ENCODE measurements at places on chromosomes 4 and X.

- no peak for DNase-seq
These were observed 122.9 kb downstream of the LDB2 start for GRCh38 chr4:16775411-16776154.

DNA sequence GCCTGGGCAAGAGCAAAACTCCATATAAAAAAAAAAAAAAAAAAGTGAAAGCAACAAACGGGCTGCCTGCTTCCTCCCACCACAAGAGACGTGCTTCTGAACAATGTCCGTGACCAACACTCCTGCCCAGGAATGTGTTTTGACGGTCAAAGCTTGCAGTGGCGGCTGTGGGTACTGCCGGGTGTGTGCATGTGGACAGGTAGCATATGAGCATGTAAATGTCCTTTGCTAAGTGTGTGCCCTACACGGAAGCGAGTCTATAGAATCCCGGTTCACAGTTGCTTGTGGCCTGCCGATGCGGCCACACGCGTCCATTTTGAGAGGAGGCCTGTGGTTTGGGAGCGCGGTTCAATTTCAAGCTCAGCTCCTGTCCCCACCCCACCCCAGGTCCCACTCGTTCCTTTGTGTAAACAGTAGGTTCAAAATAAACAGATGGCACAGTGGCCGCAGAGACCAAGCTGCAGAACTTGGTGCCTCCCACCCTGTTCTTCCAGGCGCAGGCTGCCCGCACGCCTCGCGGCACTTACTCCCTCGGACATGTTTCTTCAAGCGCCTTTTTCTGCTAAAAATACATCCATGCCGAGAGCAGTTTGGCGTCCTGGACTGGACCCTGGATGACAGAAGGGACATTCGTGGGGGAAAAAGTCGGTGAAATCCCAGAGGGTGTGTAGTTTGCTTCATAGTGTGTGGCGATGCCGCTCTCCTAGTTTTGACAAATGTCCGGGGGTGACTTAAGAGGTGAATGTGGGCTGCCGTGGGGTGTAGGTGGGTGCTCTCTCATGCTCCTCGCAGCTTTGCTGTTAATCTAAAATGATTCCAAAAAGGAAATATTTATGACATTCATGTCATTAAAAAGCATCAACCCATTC is 11.5 kb upstream of the NKX1-1 start:
- DNase-seq = no peak

DNA sequence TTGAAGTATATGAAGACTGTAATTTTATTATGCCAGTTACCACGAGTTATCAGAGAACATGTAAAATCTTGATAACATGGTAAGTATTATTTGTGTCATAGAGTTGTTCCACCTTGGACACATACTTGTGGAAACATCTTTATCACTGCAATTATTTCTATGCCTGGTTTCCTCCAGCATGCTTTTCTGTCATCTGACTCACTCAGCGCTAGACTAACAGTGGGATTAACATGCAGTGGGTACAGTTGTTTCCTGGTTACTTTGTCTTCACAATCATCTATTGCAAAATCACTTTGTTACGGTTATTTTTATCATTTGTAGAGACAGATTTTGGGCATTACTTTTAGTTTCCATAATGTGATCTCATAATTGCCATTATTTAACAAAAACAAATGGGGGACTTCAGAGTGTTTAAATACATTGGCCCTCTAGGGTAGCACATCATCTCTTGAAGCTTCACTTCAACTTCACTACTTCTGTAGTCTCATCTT is at the start of gene STATH:
STATH (plus strand) TSS at position 441 of the 491 bp plus-strand sequence. CDS start 2,472 bp downstream, outside the sequence.
- no peak for DNase-seq

- peak; percentile 1 for DNase-seq
These were observed 38.9 kb downstream of the WDR1 start for GRCh38 chr4:10077483-10078335.

GRCh38 chr4:7868892-7869471 is 70.7 kb downstream of the AFAP1 start:
- no peak for DNase-seq

GRCh38 chrX:118718737-118719136 is 8.7 kb upstream of the IL13RA1 start:
- no peak for DNase-seq

GRCh38 chr4:53088152-53088551 is 226.0 kb downstream of the RASL11B start:
- no peak for DNase-seq

- no peak for DNase-seq
These were observed 279.8 kb upstream of the BOD1L1 start for GRCh38 chr4:13907255-13907751.

GRCh38 chr4:147760176-147760575 is 28.3 kb downstream of the ARHGAP10 start:
- no peak for DNase-seq

All from activated naive CD4-positive, alpha-beta T cell treated with anti-CD3 and anti-CD28 coated beads for 36 hours (primary cell).